ENCODE measurements at places on chromosomes 1 and 21.
A peak's percentile ranks its signal among the peaks of the same experiment; 100 is the strongest.

DNA sequence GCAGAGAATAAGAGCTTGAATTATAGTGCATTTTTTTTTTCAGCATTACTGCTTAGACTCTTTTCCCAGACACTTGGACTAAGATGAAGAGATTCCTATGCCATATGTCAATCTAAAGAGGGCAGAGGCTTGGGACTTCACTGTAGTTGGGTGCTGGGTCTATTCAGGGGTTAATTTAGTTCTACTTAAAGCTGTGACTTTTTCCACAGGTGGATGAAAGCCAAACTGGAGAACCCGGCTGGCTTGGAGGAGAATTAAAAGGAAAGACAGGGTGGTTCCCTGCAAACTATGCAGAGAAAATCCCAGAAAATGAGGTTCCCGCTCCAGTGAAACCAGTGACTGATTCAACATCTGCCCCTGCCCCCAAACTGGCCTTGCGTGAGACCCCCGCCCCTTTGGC, 104.8 kb downstream of the ATP5PO start:
- no peak for DNase-seq

- DNase-seq, result peak; percentile 75
Measured at GRCh38 chr21:42063571-42064521, 7.3 kb upstream of the UMODL1 start.

- peak; percentile 67 for DNase-seq
Measured at GRCh38 chr1:110048923-110049601, 14.6 kb downstream of the STRIP1 start.

- no peak for DNase-seq
Measured at GRCh38 chr1:37174341-37174740, 140.0 kb upstream of the GRIK3 start.

DNA sequence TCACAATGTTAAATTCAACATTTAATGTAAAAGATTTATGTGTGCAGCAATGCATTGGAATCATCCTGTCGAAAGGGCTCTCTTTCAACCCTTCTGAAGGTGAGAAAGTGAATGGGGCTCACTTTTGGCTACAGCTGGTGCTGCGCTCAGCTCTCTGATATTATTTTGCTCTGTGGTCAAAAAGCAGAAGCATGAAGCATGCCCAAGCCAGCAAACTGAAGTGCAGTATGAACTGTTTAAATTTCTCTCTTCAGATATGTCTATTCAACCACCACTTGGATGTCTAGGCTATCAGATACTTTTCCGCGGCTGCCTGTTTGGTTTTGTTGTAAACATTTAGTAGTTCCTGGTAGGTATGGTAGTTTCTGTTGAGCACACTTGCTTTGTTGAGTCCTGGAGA, 216.9 kb upstream of the TMPRSS15 start:
- DNase-seq, result no peak

DNA sequence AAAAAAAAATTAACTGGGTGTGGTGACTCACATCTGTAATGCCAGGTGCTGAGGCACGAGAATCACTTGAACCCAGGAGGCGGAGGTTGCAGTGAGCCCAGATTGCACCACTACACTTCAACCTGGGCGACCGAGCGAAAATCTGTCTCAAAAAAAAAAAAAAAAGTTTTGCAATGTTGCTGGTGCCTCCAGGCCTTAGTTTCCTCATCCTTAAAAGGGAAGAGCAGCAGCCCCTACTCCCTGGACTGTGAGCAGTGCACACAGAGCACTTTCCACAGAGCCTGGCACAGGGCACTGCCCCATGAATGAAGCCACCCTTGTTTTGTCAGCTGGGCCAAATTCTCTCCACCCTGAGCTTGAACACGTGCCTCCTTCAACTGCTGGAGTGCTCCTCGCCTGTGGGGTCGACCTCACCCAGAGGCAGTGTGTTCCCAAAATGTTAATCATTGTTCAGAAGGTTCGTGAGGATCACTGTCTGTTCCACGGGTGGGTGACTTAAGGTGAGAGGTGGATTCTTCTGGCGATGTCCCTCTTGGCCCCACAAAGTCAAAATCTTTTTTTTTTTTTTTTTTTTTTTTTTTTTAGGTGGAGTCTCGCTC, 152.1 kb upstream of the TMEM51 start:
- no peak for DNase-seq

- no peak for DNase-seq
Measured at GRCh38 chr1:184514447-184514846, 127.6 kb downstream of the C1orf21 start.

DNA sequence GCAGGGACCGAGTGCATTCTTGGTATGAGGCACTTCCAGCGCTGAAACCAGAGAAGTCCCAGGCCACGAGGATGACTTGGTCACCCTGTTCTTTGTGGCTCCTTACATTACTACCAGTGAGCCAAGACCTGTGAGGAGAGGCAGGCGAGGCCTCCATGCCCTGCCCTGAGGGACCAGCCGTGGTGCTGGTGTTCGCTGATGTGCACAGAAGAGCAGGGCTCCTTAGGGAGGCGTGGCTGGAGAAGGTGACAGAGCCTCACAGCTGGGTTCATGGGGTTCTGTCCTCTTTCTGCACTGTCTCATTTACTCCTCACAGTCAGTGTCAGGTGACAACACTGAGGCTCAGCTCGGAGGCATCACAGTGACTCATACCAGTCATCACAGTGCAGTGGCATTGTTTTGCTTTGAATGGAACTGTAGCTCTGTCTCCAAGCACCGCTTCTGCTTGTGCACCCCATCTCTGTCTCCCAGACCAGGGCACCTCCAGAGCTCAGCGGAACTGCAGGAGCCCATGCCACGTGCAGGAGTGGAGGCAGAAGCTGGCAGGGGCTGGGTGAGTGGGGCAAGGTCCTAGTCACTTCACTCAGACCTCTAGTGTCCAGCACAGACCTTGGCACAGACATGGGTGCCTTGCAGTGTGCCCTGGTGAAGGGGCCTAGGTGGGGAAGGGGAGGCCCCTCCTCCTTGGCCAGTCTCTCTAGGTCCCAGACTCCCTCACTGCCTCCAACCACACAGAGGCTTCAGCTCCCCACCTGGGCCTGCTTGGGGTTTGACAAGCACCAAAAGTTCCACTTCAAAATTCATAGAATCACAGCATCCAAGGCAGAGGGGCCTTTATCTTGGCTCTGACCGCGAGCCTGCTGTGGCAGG, 310.9 kb downstream of the MATN1 start:
- no peak for DNase-seq

DNA sequence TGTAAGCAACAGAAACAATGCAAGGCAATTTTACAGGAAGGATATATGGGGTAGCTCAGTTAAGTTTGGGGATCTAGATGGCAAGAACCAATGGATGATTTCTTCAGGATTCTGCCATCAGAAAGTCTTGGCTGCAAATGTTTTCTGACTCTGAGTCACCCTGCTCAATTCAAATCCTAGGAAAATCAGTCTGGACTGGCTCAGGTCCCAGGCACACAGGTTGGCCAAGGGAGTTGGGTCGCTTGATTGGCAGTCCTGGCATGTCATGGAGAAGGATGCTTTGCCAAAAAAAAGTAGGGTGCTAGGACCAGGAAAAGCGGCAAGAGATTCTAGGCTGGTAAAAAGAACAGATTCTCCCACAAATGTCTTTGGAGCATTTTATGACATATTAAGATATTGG, 28.9 kb upstream of the S1PR1 start:
- no peak for DNase-seq

- no peak for DNase-seq
Measured at GRCh38 chr1:54118704-54119103, 34.1 kb downstream of the CDCP2 start.

GRCh38 chr1:173628888-173629287, 6.2 kb upstream of the TEX50 start:
- no peak for DNase-seq

- no peak for DNase-seq
Measured at GRCh38 chr1:34361781-34362357, 185.2 kb downstream of the C1orf94 start.

DNA sequence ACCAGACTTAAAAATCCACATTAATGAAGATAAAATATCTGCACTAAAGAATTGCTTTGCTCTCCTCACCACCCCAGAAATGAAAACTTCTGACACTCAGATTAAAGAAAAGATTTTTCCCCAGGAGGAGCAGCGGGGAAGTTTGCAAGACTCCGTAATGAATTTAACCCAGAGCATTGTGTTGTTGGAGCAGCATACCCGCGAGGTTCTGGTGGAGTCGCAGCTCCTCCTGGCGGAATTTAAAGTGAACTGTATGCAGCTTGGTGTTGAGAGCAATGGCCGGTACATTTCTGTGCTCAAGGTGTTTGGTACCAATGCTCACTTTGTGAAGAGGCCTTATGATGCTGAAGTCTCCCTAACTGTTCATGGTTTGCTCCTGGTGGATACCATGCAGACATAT, 46.4 kb downstream of the VPS13D start:
- DNase-seq, result no peak

DNA sequence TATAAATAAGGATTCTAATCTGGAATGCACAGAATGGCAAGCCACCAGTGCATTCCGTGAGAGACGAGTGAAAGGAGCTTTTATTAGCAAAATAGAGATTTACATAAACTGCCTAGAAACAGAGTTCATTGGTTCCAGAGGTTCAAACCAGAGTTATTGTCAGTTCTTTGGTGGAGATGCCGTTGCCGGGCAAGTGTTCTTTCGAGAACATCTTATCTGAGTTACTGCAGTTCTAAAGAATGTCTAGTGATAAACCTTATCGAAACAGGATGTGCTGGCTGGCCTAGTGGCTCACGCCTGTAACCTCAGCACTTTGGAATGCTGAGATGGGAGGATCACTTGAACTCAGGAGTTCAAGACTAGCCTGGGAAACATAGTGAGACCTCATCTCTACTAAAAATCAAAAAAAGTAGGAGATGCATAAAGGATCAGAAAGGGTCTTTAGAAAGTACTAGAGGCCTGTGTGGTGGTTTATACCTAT, 19.9 kb upstream of the EVI5 start:
- peak; percentile 78 for DNase-seq

- DNase-seq, result peak; percentile 78
Measured at GRCh38 chr1:108828074-108828961, 28.6 kb downstream of the AKNAD1 start.

DNA sequence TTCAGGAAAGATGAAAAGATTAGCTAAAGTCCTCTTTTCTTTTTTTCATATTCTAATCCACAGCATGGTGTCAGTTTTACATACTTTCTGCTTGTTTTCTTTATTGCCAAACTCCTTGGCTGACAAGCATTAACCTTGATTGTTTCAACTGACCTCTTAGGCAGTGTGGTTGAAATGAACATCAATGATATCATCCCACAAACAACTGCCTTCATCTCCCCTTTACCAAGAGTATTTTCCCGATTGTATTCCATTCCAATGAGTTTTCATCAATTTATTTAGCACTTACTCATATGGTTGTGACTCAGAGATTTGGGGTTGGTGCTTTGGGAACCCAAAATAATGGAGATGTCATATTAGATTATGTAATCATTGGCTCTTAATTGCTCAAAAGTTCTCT, 71.8 kb downstream of the SPAG17 start:
- no peak for DNase-seq

Measured in colonic mucosa (tissue), 4 donors.